ENCODE measurements at places on chromosomes 5 and 9. TPM values are rescaled to one million over a fixed set of nuclear protein-coding genes. Genes with fewer than 3 reads are reported as not detected.

Gene IGFBPL1
- total RNA-seq: not detected

Gene PLAC8L1
- total RNA-seq: not detected

Gene HMCN2
- 3.3 TPM for total RNA-seq

Gene CER1
- total RNA-seq: not detected

Gene PFN3
- not detected for total RNA-seq

Gene PCA3
- total RNA-seq: 0.18 TPM

DNA sequence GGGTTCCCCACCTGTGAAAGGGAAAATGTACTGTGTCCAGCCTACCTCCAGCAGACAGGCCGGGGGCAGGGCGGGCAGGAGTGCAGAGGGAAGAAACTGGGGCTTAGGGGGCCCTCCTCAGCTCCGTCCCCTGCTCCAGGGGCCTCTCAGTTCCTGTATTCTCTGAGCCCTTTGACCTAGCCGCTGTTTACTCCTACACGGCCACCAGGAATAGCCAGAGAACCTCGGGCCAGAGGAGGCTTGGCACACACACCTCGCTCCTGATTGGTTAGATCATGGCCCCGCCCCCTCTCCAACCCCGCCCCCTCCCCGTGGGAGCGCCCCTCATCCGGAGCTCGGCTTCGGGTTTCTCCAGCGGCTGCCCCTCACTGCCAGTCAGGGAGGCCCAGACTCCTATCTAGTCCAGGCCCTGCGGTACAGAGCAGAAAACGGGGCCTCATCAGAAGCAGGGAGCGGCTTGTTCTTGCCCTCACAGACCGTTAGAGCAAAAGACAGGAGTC is 2.2 kb downstream of the ST6GALNAC6 start:
- peak; percentile 91 for DNase-seq

DNA sequence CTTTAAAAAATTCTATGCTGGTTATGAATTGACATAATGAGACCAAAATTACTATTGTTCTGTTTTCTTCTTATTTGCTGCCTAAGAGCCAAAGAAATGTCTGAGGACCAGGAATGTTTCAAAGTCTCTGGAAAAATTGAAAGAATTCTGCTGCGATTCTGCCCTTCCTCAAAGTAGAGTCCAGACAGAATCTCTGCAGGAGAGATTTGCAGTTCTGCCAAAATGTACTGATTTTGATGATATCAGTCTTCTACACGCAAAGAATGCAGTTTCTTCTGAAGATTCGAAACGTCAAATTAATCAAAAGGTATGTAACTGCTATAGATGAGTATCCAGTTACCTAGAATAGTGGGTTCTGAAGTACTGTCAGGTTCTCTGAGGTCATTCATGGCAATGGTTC is 10.3 kb upstream of the DHFR start:
- DNase-seq: no peak

DNA sequence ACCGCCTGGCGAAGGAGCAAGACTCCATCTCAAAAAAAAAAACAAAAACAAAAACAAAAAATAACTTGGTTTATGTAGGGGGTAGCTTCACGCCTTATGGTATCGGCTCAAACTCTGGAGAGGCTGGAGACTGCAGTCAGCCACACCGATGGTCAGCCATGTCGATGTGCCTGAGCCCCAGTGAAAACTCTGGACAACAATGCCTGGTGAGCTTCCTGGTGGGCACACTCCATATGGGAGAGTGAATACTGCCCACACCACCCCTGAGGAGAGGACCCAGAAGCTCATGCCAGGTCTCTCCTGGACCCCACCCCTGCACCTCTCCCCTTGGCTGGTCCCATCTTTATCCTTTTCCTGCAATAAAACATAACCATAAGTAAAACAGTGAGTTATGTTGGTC is 19.6 kb downstream of the IPPK start:
- no peak for DNase-seq

DNA sequence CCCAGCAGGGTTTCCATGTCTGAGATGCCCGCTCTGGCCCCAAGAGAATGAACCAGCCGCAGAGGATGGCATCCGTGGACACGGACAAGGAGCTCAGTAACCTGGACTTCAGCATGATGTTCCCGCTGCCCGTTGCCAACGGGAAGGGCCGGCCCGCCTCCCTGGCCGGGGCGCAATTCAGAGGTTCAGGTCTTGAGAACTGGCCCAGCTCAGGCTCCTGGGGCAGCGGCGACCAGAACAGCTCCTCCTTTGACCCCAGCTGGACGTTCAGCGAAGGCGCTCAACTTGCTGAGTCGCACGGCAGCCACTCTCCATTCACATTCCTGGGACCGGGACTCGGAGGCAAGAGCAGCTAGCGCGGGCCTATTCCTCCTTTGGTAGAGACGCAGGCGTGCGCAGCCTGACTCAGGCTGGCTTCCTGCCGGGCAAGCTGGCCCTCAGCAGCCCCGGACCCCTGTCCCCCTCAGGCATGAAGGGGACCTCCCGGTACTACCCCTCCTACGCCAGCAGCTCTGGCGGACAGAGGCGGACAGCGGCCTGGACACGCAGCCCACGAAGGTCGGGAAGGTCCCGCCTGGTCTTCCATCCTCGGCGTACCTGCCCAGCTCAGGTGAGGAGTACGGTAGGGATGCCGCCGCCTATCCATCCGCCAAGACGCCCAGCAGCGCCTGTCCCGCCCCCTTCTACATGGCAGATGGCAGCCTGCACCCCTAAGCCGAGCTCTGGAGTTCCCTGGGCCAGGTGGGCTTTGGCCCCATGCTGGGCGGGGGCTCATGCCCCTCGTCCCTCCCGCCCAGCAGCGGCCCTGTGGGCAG is 74.4 kb downstream of the INSL6 start:
- no peak for DNase-seq

GRCh38 chr9:123425836-123426365 is 69.9 kb downstream of the CRB2 start:
- peak; percentile 28 for DNase-seq

GRCh38 chr9:95142315-95142714 is 175.2 kb downstream of the FANCC start:
- DNase-seq: no peak

DNA sequence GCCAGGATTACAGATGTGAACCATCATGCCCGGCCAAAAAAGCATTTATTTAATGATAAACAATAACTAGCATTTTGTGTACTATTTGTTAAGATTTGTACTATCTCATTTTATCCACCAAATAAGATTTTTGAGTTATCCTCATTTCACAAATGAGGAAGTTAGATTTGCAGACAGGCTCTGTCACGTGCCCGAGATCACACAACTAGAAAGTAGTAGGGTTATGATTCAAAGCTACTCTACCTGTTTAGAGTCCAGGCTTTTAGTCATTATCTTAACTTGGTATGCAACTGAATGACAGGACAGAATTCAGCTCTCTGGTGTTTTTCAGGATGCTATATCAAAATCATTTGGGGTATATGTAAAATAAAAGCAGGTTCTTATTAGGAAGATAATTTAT is 20.5 kb downstream of the RANBP17 start:
- DNase-seq: no peak

- no peak for DNase-seq
Measured at GRCh38 chr9:29069376-29069775, 1496.1 kb upstream of the C9orf72 start.

- DNase-seq: no peak
Measured at GRCh38 chr9:5041390-5042115, 56.5 kb downstream of the JAK2 start.

DNA sequence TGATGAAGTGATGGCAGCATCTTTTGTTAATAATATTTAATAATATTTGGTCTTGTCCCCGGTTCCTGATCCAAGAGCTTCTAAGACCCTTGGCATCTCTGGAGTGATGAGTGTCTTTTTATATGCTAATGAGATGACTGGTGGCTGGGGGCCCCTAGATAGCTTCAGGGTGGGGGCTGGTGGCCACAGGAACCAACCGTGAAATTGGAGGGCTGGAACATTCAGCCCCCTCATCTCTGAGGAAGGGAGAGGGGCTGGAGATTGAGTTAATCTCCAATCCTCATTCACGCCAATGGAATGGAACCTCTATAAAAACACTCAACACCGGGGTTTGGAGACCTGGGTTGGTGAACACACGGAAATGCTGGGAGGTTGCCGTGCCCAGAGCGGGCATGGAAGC is 78.2 kb upstream of the RAPGEF1 start:
- DNase-seq: no peak
